GM03348 (cell line): ENCODE measurements at places on chromosomes 3 and 15.

DNA sequence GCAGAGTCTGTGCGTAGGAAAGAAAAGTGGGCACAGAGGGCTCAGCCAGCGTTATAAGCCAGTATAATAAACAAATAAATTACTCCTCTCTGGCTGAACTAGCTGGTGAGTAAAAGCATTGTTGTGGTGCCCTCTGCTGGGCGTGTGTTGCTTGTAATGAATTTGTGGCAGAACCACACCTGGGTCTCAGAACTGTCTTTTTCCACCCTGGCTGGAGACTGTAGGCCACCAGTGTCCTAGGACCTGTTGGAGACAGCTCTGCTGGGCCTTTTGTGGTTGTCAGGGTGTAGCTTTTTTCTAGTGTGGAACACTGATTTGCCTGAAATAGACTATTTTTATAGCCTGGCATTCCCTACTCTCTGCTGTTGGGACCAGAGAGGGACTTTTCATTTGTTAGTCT lies 130.5 kb upstream of the EIF1B start:
- DNase-seq = peak; percentile 74

DNA sequence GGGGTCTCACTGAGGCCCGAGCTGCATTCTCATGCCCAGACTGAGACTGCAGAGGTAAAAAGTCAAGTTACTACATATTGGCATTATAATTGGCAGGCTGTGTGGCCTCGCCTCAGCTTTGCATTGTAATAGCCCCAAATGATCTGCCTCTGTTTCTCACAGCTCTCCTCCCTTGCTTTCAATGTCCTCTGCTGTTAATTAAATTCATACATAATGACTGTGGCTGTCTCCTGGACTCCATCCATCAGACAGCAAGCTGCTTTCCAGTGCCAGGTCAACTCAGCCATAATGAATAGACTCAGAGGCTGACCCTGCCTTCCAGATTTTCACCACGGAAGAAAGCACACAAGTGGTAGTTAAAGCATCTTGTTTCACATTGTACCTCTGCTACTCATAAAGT lies 7.6 kb upstream of the RTP4 start:
- DNase-seq = no peak

- peak; percentile 41 for DNase-seq
Measured at GRCh38 chr15:55403531-55403930, 4.6 kb downstream of the CCPG1 start.

DNA sequence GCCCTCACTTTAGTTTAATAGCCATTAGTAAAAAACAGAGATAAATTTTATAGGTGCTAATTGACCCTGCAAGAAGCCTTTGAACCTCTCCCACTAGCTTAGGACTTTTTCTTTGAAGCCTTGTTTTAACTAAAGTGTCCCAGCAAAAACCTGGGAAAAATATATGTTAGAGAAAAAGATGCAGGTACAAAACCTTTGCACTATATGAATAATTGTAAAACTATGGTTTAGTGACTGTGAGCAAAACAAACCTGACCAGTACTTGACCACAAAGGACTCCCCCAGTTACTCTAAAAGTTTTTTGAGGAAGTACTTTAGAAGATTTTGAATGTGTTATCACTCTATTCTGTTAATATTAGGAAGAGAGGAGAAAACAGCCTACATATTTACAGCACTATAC lies 123.3 kb upstream of the TP63 start:
- no peak for DNase-seq

- DNase-seq = no peak
Measured at GRCh38 chr15:31296646-31297574, 29.7 kb upstream of the KLF13 start.

DNA sequence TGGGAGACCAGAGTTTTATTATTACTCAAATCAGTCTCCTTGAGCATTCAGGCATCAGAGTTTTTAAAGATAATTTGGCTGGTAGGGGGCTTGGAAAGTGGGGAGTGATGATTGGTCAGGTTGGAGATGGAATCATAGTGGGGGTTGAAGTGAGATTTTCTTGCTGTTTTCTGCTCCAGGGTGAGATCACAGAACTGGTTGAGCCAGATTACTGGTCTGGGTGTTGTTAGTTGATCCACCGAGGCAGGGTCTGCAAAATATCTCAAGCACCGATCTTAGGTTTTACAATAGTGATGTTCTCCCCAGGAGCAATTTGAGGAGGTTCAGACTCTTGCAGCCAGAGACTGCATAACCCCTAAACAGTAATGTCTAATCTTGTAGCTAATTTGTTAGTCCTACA lies 141.0 kb downstream of the OTOL1 start:
- DNase-seq = no peak

GRCh38 chr3:132071043-132071442 lies 36.2 kb upstream of the CPNE4 start:
- DNase-seq = no peak

GRCh38 chr3:163327086-163327485 lies 1751.2 kb downstream of the SI start:
- DNase-seq = no peak

DNA sequence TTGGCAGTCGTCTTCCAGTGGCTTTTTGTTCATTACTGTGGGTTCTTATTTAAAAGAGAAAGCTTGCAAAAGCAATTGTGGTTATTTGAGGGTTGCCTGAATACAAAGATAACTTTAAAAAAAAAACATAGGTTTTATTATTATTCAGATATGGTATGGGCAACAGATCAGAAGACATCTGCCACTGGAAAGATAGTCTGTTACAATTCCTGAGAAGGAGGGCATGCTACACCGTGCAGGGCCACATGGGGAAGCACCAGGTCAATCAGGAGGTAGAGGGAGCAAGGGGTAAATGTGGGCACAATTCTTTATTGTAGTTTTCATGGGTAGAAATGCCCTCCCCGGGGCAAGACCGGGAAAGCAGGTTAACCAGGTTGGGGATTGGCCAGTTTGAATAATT lies 46.5 kb downstream of the BBS4 start:
- DNase-seq = no peak

DNA sequence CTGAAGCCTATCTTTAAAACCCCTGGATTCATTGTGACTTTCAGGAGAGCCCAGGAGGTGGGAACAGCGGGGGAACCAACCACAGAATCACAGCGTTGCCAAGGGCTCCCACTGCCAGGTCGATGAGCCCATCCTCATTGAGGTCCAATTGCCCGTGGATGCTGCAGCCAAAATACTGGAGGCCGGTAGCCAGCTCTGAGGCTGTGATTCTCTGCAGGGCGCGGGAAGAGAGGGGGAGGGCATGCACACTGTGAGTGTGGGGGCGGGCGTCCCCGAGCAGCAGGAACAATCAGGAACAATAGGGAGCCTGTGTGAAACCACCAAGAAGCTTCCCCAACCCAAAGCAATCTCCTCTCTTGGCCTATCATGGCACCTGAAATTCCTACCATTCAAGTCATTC lies 53.4 kb downstream of the FEM1B start:
- DNase-seq = no peak

GRCh38 chr3:50436114-50436674 lies 67.2 kb downstream of the CACNA2D2 start:
- peak; percentile 88 for DNase-seq

GRCh38 chr15:49888323-49888693 lies 230.7 kb downstream of the ATP8B4 start:
- DNase-seq = no peak

- peak; percentile 54 for DNase-seq
Measured at GRCh38 chr3:125140011-125140817, 72.3 kb downstream of the SLC12A8 start.

GRCh38 chr3:126655887-126656286 lies 963 bp upstream of the TXNRD3 start:
- no peak for DNase-seq

DNA sequence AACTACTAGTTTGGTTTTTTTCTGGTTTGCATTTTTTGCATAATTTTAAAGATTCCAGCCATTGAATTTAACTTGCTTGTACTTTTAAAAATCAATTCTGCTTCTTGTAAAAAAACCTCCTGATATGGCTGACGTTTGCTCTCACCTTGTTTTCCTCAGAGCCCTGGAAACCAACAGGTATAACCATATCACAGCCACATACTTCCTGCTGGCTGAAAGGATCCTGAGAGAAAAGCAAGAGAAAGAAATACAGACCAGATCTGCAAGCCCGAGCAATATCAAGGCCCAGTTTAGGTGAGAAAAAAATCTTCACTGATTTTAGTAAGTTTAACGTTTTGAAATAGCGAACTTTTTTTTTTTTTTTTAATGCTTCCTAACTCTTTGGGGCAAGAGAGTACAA lies 56.8 kb downstream of the SNRK start:
- DNase-seq = no peak

DNA sequence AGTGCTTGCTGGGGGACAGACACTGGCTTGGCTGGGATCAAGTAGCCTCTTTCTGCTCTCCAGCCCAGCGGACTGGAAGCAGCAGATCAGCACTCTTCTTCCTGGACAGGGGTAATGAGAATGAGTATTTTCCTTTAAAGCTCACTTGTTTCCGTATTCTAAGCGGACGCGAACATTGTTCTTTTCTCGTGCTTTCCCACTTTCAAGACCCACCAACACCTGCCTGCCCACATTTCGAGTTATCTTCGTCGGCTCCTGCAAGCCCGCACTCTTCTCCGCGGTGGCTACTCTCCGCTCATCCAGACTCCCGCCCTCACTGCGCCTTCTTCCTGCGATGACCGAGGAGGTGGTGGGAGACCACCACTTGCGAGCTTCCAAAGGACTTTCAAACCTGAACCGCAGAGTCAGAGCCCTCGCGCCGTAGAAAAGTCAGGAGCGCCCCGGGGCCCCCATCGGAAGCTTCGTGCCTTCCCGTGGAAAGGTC lies 1.6 kb upstream of the PPM1L start:
- DNase-seq = peak; percentile 52

DNA sequence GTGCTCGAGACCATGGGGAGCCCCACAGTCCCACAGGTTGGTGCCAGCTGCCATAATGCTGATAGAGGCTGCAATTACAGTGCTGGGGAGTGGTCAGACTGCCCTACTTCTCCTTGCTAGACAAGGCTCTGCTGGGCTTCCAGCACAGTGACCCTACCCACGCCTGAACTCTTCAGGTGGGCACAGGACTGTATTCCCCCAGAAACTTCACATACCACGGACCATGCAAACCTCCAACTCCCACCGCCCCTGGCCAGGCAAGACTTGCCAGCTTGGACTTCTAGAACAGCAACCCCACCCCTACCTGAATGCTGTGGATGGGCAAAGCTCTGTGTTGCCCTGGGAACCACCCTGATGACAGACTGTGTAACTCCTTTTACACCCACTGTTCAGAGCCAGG lies 885.3 kb downstream of the SI start:
- DNase-seq = no peak

DNA sequence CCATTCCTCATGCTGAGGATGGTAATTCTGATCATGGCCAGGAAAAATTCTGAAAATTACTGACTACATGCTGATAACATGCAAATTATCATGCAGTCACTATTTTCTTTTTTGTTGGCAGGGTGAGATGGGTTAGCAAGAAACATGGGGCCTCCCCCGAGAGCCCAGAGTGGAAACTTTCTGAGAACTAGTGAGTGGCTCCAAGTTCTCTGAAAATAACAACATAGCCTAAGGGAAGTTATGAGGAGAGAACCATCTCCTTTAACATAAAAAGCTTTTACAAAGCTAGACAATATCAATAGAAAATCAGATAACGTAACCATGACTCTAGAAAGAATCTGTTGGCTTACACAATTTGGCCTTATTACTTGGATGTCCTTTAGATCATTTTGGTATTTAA lies 254.2 kb downstream of the PLOD2 start:
- no peak for DNase-seq

DNA sequence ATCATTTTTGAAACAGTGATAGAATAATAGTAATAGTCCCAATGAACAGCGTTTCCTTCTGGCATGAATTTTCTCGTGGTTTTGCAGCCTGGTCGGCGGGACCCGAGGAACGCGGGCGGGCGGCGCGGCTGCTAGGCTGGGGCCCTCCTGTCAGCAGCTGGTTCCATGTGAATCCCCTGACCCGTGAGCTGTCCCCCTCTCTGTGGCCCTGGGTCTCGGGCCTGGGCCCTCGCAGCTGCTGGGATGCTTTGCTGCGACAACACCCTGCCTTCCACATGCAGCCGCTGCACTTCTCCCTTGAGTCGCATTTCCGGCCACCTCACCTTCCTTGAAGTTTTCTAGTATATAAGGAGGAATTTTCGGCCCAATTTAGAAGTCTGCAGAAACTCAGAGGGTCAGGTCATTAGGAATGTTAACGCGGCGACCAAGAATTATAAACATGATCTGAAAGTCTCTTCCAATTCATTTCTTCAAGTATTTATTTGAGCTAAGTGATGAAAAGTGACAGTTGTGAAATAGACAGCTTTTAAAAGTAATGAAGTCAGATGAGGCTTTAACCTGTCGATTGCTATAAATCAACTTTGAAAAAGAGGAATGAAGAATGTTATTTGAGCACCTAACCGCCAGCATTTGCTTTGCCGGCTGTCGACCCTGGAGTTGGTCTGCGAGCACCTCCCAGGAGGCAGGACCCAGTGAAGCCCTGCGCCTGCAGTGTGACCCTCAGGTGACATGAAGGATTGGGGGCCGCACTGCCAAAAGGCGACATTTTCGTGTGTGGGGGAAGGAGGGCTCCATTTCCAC lies 27.7 kb downstream of the NR2F2 start:
- DNase-seq = no peak

GRCh38 chr3:78908236-78908635 lies 859.6 kb downstream of the ROBO1 start:
- no peak for DNase-seq

DNA sequence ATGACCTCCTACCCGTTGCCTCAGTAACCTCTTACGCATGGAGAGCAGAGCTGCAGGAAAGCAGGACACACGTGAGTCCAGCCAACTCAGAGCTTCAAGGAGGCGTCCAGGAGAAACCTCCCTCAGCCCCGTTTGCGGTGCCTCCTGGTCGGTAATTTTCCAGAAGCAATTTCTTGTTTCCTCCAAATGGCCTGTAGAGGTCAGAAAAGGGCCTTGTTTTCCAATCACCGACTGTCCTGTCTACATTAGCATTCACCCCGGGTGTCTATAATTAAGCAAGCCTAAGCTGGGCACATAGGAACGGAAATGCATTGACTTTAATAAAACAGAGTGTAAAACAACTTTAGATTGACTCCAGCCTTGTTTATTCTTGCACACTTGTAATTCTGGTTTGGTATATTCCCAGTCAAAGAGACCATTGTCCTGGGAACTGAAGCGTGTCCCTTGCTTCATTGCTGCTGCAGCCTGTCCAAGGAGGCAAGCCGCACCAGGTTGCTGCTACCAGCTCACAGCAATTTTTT lies 836.2 kb downstream of the AGBL1 start:
- peak; percentile 78 for DNase-seq

- DNase-seq = no peak
Measured at GRCh38 chr3:178194539-178194938, 341.7 kb upstream of the KCNMB2 start.
